ENCODE measurements at places on chromosomes 4 and X. TPM values are rescaled to one million over a fixed set of nuclear protein-coding genes. Genes with fewer than 3 reads are reported as not detected.

Gene CSAG2
- not detected for total RNA-seq

Gene CAMK2D
- 40.7 TPM for total RNA-seq

Gene PCYT1B
- 1.2 TPM for total RNA-seq

Gene GYPB
- total RNA-seq = not detected

- no peak overlapping the region for H3K4me3 ChIP-seq
- peak; percentile 60 for DNase-seq
- H3K4me1 ChIP-seq = no peaks in the 10 kb centered on the region
- H3K27me3 ChIP-seq = no peaks in the 10 kb centered on the region
These were observed 24.3 kb upstream of the PGM2 start for GRCh38 chr4:37802068-37802666.

DNA sequence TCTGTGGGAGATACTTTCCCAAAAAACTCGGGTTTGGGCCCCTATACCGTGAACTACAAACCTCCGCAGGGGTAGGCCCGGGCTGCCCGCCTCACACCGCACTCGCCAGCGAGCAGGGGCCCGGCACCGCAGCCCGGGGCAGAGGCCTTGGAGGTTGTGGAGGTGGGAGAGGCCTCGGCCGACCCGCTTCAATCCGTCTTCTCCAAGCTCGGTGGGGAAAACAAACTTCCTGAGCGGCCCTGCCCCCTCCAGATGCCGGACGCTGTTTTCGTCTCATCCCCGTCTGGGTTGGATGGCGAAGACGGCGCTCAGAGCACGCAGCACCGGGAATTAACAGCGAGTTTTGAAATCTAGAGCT, 442 bp upstream of the MCUB start:
- peak; percentile 48 for DNase-seq
- H3K4me3 ChIP-seq = peak overlapping the region; percentile 89
- H3K36me3 ChIP-seq = no peaks in the 10 kb centered on the region
- H3K27ac ChIP-seq = peak overlapping the region; percentile 92
- no peaks in the 10 kb centered on the region for H3K27me3 ChIP-seq

DNA sequence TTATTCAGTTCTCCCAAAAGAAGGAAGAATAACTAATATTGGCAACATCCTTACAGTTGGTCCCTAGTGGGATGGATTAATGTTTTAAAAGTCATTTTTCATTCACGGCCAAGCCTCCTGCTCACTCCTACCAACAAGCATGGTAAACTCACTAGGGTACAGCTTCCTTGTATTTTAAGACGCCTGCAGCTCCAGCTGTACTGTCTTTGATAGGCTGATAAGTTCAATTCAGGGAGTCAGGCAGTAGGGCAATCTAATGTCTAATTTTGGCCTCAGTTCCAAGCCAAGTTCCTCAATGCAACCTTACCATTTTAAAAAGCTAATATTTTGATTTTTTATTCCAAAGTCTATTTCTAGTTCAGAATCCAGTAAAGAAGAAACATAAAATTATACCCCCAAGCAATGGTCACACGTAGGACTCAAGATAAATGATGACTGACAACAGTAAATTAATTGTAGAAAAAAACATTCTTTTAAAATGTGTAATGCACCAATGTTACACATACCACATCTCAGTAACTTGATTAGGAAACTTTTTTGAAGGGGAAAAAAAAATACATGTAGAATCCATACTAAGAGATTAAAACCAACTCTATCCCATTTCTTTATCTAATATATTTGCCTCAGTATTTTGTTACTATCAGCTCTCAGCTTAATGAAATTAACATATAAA, 9.3 kb downstream of the LCORL start:
- no peaks in the 10 kb centered on the region for H3K27me3 ChIP-seq
- no peaks in the 10 kb centered on the region for H3K4me1 ChIP-seq
- no peak overlapping the region for H3K4me3 ChIP-seq
- no peak overlapping the region for H3K27ac ChIP-seq

DNA sequence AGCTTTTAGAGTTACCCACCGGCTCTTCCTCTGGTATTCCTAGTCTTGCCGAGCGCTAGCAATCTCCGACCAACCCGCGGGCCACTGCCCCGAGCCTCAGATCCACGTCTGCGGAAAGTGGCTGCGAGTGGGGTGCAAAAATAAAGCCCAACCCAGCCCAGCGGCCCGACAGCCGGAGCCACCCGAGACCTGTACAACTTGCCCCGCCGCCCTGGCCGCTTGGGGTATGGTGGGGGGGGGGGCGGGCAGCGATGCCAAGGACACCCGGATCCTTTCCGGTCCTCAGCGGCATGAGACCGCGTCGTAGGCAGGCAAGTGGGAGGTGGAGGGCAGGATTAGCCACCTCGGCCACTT, 1.6 kb downstream of the SLITRK4 start:
- no peaks in the 10 kb centered on the region for H3K4me1 ChIP-seq
- peaks cover 16% of the 10 kb centered on the region for H3K27me3 ChIP-seq
- DNase-seq = no peak

All from lower lobe of right lung (tissue), 2 donors.